ENCODE measurements at places on chromosomes 5 and 9. TPM values are rescaled to one million over a fixed set of nuclear protein-coding genes. Genes with fewer than 3 reads are reported as not detected.

SMIM33 gene
- total RNA-seq: not detected

ASPN gene
- 197 TPM for total RNA-seq

PCA3 gene
- 0.20 TPM for total RNA-seq

ZBED3 gene
- 2.6 TPM for total RNA-seq

KIAA0825 gene
- total RNA-seq: 13.4 TPM

PCDHGA9 gene
- 4.2 TPM for total RNA-seq

KIF4B gene
- not detected for total RNA-seq

ORM2 gene
- total RNA-seq: 0.79 TPM

MCC gene
- 47.7 TPM for total RNA-seq

DNA sequence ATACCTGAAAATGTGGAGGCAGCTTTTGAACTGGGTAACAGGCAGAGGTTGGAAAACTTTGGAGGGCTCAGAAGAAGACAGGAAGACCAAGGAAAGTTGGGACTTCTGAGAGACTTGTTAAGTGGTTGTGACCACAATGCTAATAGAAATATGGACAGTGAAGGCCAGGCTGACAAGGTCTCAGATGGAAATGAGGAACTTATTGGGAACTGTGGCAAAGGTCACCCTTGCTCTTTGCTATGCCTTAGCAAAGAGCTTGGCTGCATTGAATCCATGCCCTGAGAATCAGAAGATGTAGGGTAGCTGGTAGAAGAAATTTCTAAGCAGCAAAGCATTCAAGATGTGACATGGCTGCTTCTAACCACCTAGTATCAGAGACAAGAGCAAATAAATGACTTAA, 244.4 kb upstream of the ADRA1B start:
- no peak for DNase-seq

DNA sequence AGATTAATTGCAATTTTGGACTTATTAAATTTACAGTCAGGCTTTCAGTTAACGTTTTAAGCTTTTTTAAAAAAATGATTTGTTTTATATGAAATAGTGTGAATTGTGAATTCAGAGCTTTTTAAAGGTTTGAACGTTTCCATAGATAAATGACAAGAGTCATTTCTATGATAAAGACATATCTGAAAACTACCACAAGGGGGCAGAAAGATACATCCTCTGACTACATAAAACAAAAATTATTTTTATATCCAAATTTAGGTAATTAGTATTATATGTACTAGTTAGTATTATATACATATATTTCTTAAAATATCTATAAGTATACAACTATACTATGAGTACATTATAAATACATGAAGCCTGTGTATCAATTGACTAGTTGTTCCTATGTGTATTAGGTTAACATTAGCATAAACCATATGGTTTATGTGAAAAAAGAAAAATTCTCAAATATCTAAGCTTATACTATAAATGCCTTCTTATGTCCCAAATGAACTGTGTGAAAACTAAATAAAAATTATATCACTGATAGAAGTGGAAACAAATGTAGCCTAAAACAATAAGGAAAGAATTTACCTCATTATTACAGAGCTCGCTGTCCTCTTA, 155.2 kb downstream of the MEF2C start:
- DNase-seq: no peak

- no peak for DNase-seq
Observed at GRCh38 chr9:133372144-133372543, 3.7 kb downstream of the SURF4 start.

DNA sequence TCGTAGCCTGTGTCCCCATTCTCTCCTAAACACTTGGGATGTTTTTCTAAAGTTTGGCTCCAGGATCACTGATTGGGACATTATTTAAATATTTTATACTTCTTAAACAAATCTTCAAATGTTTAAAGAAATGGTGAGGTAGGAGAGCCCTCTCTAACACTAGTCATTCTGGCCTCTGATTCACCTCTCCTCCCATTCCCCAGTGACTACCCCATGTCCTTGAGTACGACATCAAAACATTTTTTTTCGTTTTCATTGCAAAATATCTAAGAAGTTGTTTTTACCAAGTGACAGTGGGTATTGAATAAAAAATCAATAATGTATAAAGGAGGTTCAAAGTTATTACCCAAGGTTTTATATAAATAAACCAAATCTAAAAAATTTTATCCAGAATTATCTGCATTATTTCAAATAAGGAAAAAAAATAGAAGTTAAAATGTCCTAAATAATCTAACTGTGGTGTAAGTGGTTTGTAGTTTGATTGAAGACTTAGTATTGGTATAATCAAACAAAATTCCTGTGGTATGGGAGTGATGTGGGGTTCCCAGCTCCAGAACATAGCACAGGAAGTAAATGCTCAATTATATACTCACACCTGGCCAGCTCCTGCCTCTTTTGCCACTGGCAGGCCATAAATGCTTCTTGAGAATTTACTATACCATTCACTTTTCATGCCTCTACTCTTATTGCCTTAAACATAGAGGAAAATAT, 51.1 kb downstream of the MAST4 start:
- no peak for DNase-seq

- DNase-seq: no peak
Observed at GRCh38 chr5:157186309-157187045, 5.8 kb downstream of the ITK start.

DNA sequence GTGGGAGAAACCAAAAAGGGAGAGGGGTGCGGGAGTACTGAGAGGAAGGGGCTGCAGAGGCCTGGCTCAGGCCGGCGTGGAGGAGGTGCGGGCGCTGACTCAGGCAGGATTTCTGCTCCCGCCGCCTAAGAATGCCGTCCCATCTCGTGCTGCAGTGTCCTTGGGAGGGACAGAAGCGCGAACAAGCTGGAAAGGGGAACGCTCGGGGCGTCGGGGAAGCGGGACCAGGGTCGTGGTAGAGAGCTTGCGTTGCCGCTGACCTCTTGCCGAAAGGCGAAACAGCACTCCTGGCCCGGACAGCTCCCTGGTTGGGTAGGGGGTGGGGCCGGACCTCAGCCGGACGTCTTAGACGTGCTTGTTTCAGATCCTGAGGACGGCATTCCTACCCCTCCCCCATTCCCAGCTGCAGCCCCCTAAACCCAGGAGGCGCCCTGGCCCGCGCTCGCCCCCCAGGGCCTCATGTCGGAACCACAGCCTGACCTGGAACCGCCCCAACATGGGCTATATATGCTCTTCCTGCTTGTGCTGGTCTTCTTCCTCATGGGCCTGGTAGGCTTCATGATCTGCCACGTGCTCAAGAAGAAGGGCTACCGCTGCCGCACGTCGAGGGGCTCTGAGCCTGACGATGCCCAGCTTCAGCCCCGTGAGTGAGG, 1.1 kb downstream of the RELL2 start:
- no peak for DNase-seq

GRCh38 chr9:79254900-79255650, 316.7 kb upstream of the TLE4 start:
- DNase-seq: no peak

GRCh38 chr9:111456529-111456928, 27.7 kb downstream of the ECPAS start:
- no peak for DNase-seq

DNA sequence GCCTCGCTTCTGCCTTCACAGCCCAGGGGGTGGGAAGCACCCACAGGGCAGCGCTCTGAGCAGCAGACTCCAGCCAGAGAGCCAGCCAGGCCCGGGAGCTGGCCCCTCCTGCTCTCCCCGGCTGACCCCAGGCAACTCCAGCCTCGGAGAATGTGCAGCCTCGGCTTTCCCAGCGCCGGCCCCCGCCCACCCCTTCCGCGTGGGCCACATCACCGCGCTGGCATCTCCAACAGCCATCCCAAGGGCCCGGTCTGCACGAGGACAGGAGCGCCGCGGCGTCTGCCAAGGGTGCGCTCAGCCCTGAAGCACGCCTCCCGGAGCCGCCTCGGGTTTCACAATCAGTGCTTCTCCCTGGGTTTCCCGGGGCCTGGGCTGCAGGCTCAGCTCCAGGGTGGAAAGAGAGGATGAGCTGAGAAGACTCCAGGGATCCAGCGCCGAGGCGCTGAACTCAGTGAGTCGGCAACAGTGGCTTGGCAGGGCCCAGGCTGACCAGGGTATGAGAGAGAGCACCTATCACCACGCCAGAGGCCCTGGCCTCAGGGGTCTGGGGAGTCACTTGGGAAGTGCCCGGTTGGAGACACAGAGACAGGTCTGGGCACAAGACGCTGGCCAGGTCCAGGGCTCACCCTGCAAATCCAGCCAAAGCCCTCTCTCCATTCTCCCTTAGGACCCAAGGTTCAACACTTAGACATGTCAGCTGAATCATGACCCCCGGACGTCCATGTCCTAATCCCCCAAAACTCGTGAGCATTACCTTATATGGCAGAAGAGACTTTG, 79.6 kb downstream of the ADAMTS2 start:
- DNase-seq: peak; percentile 93

GRCh38 chr5:64680289-64680688, 10.0 kb upstream of the SHISAL2B start:
- DNase-seq: no peak

DNA sequence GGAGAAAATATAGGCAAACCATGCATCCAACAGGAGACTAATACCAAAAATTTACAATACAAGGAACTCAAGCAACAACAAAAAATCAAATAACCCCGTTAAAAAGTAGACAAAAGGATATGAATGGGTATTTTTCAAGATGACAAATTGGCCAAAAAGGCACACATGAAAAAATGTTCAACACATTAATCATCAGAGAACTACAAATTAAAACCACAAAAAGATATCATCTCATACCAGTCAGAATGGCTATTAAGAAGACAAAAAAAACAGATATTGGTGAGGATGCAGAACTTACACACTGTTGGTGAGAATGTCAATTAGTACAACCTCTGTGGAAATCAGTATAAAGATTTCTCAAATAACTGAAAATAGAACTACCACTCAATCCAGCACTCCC, 35.0 kb downstream of the TEX10 start:
- DNase-seq: no peak

GRCh38 chr5:20469792-20470191, 481.8 kb upstream of the CDH18 start:
- DNase-seq: no peak

- no peak for DNase-seq
Observed at GRCh38 chr5:45779874-45780671, 83.9 kb upstream of the HCN1 start.

DNA sequence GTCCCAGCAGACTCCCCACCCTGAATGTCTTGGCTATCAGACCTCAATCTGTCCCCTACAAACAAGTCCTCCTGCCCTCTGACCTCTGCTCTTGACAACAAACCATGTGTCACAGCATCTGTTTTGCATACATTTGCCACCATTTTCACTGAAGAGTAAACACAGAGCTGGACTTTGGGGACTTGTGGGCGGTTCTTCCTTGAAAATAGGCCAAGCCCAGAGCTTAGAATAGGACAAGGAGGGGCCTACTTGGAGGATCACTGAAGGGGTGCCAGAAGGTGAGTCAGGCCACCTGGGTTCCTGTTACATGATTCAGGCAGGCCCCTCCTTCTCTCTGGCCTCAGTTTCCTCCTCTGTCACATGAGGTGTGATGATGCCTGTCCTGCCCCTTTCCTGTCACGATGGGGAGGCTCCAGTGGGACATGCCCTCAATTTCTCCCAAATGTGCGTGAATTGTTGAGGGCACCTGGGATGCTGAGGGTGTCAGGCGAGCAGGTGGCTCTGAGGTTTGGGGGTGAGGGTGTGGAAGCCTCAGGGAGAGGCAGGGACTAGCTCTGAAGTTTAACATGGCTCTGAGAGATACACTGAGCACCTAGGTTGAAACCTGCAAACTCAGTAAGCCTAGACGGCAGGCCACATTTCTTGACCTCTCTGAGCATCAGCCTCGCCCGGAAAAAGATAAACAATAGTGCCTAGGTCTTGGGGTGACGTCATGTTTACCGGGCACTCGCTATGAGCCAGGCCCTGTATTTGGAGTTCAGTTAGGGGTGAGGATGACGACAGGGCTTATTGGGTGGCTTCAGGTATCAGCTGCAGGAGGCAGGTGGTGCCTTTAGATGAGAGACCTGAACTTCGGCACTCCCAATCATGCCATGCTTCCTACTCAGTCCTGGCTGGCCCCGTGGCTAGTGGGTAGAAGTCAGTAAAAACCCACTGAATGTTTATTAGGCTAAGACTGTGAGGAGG, 107.6 kb upstream of the PITX1 start:
- DNase-seq: no peak

GRCh38 chr5:111075520-111075919, 4.0 kb downstream of the TSLP start:
- DNase-seq: no peak

DNA sequence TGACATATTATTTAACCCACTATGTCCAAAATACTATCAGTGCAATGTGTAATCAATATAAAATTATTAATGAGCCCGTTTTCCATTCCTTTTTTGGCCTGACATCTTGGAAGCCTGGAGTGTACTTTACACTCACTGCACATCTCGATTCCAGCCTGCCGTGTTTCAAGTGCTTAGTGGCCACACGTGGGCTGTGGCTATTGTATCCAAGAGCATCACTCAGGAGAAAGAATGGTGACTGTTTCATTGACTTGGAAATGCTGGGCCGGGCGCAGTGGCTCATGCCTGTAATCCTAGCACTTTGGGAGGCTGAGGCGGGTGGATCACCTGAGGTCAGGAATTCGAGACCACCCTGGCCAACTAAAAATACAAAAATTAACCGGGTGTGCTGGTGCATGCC, 54.5 kb downstream of the CFAP77 start:
- no peak for DNase-seq
